ENCODE measurements at places on chromosomes 3 and 15.

DNA sequence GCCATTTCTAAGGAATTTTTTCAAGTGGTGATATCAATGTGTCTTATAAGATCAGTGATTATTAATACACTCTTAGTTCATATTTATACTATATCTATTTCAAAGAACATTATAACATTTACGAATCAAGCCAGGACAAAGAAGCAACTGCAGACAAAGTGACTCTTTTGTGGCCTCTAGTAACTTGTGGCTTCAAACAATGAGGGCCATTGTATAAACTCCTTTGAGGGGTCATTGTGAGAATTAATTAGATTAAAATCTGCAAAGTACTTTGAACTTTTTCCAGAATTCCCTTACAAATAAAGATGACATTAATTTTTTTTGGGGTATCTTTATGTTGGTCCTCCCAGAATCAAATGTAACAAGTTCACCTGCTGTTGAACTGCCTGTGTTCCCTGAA lies 12.3 kb upstream of the SLC30A4 start:
- no peak for DNase-seq

- DNase-seq, result no peak
Measured at GRCh38 chr3:29240248-29240647, 40.6 kb upstream of the RBMS3 start.

- DNase-seq, result no peak
Measured at GRCh38 chr3:13188181-13188779, 115.1 kb upstream of the IQSEC1 start.

DNA sequence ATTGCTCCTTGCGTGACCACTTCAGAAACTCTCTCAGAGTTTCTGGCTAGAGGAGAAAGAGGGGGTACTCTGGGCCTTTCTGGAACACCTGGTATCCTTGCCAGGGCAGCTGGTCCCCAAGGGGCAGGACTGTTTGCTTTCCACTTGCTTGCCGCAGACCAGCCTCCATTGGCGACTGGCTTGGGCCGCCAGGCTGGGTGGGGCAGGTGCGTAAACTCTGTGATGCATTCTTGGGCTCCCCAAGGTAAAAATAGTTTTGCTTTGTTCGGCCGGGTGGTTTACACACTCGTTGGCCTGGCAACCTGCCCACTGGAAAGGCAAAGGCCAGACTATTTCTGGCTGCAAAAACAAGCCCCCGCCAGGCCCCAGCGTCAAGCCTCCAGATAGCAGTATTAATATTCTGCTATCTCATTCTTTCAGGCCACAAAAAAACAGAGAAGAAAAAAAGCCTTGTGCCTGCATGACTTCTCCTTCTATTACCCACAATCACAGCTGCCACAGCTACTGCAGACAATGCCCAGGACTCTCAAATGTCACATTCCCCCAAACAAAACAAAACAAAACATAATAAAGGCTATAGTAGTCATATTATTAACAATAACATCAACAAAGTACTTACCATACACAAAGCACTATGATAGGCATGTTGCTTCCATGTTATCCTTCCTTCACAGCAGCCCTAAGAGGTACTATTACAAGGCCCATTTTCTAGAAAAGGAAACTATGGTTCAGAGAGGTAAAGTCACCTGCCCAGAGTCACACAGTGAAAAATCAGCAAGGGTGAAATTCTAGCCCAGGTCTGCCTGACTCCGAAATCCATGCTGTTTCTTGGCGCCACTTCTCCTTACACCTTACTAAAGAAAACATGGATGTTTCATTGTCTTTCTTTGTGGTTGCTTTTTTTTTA lies 14.0 kb upstream of the SSUH2 start:
- no peak for DNase-seq

DNA sequence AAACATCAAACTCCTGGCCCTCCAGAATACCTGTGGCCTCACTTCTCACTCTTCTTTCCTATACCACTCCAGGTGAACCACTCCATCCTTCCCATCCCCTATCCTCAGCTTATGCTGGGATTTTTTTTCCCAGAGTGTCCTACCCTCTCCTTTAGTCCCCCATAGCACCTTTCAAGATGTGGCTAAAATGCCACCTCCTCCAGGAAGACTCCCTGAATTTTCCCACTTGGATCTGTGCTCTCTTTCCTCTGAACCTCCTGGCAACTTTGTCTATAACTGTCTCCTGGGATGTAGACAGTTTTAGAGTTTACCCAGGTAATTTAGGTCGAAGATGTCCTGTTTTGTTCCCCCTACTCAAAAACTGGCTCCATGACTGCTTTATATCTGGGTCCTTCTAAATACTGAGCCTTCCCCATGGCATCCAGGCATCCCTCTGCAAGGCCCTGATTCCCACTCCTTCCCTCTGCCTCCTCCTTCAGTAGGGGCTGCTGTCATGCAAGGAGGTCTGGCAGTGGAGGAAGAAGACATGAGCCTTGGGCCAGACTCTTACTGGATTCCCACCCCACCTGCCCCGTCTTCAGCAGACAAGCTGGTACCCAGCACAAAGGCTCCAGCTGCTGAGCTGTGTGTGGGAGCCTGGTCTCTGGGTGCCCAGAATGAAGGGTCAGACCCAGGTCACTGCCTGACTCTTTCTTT lies 161.5 kb downstream of the SMAD6 start:
- DNase-seq, result no peak

- DNase-seq, result no peak
Measured at GRCh38 chr3:42936157-42936981, 30.4 kb downstream of the ZNF662 start.

DNA sequence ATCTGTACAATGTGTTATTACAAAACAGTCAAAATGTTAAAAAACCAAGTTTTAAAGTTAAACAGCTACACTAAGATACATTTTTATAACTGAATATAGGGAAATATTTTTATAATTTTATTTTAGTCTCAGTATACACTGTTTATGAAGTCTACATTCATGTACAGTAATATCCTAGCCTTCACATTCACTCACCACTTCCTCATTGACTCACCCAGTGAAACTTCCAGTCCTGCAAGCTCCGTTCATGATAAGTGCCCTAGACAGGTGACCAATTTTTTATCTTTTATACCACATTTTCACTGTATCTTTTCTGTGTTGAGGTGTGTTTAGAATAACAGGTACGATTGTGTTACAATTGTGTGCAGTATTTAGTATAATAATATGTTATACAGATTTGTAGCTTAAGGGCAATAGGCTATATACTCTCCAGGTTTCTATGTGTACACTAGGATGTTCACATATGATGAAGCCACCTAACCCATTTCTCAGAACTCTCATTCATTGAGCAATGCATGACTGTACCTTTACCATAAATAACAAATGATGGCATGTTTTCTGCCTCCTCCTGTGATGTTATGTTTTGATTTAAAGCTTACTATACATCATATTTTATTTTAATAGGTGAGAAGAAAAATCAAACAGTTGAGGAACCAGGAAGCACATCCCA lies 388.4 kb upstream of the NDN start:
- DNase-seq, result no peak

GRCh38 chr3:133123636-133124035 lies 85.4 kb downstream of the TMEM108 start:
- DNase-seq, result no peak

DNA sequence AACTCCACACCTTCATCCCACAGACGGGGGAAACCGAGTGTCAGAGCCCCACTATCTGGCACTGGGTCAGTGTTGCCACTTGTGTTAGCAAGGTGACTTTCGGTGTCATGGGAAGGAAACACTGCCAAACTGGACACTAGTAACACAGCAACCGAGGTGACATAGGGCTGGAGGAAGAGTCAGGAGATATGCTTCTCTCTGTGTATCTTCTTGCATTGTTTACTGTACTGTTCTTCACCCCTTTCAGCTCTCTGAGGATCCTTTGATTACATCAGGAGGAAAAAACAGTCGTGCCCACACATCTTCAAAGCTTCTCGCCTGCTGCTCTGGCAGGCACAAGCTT lies 109.4 kb upstream of the RAD18 start:
- no peak for DNase-seq

DNA sequence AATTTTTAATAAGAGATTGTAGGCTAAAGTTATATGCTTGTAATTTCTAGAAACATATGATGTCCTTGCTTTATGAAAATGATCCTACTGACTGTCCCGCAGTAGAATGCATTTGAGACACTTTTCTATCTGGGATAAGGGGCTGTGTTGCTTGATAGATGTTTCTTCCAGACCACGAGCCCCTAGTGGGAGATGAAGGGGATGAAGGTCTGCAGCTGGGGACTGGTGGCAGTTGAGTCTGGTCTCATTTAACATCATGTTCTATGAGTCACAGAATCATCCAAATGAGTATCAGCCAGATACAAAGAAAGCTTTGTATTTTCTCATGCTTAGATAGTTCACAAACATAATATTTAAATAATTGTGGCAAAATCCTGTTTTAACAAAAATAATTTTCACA lies 84.3 kb upstream of the PRTG start:
- DNase-seq, result no peak

- DNase-seq, result no peak
Measured at GRCh38 chr3:41652931-41653330, 309.0 kb downstream of the ULK4 start.

DNA sequence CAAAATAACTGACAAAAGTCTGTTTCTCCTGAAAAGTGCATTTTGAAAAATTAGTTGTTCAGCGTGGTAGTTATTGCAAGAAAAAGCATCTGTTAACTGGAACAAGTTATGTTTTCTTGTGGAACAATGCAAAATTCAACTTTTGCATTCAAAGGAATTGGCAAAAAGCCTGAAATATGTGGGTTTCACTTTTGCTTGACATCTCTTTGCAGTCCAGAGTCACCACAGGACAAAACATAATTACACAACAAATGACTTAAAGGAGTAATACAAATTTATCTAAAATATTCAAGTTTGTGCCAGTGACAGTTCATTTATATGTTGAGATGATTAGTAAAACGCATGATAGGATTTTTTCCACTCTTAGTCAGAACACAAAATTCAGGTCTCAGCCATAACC lies 96.3 kb upstream of the P2RY1 start:
- no peak for DNase-seq
